Activated CD4-positive, alpha-beta T cell treated with anti-CD3 and anti-CD28 coated beads, Interleukin-2, amount 50 U/mL, for 48 hours (primary cell): ENCODE measurements at places on chromosomes 7 and 10.

DNA sequence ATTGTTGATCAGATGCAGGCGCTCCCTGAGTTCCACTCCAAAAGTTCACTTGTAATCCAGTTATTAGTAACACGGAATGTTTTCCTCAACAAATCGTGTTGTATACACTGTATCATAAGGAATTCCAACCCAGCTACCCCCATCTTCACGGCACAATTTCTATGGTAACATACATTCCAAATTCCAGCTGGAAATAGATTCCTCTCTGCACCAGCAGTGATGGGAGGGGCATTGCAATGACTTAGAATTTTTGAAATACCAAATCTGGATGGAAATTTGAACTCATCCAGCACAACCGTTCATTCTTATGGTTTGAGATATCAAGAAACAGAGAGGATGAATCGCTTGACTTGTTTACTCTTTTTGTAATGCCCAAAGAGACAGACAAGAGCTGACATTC, 38.9 kb upstream of the RHEB start:
- no peak for DNase-seq

DNA sequence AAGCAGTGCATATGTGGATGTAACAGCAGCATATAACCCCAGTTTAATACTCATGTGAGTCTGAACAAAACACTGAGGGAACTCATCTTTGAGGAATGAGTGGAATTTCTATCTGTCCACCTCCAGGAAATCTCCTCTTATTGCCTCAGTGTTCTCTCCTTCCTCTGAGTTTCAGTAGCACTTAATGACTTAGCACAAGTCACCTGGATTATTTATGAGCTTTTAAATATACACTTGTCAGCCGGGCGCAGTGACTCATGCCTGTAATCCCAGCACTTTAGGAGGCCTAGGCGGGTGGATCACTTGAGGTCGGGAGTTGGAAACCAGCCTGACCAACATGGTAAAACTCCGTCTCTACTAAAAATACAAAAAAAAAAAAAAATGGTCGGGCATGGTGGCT, 4.3 kb downstream of the LRRC20 start:
- no peak for DNase-seq

DNA sequence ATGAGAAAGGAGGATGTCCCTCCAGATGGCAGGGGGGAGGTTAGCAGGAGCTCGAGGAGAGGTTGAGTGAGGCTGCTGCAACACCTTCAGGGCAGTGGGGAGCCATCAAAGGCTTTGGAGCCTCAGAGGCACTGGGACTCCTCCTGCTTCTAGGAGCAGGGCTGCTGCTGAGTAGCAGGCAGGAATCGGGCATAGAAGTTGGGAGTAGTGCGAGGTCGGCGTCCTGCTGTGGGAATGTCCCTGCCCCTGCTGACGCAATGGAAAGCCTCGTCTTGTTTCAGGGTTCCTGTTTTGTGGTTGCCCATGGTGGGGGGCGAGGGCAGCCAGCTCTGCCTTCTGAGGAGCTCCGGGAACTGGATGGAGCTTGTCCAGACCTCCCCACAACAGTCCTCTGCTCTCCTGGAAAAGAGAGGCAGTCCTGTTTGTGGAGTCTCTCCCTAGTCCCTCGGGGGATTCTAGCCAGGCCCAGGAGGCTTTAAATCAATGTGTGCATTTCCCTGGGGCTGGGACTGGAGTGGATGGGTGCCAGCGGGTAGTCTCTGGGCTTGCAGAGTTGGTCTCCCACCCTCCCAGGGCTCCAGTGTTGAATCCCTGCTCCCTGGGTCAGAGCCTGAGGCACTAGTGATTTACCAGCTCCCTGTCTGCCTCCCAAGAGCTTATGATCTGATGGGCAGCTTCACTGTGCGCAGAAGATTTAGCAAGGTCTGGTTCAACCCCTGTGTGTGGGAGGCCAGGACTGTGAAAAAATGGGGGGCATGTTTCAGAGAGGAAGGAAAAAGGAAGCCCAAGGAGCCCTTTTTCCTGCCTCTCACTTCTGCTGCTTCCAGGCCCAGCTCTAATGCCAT, 98.7 kb upstream of the PPIF start:
- no peak for DNase-seq

DNA sequence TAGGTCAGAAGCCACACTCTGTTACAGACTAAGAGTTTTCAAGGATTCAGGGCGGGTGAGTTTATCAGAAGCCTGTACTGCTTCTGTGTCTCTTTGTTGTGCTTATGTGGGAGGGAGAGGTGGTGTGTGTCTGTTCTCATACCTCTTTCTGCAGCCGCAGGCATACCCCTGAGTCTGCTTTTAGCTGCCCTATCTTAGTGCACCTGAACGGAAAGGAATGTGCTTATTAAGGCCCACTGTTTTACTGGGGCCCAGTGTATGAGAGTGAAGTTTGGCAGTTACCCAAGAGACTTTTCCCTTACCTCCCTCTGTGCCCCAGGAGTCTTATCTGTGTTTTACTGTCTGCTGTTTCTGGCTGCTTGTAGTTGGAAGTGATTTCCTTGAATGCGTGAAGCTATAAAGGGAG, 104.3 kb downstream of the TYW1 start:
- no peak for DNase-seq

DNA sequence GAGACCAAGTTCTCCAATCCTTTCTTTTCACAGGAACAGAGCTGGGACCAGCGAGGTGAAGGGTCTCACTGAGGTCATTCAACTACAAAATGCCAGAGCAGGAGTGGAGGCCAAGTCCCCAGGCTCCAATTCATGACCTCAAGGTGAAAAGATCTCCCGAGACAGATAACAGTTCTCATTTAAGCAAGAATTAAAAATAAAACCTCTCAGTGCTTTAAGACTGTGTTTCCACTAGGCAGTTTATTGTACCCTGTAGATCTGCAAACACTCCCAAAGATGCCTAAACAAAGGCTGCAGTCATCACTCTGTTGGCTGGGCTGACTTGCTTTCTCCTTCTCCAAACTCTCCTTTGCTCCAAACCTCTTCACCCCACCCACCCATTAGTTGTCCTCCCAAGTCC, 74.8 kb upstream of the CXCL12 start:
- no peak for DNase-seq

- DNase-seq: no peak
These were observed 23.0 kb downstream of the SRRM3 start for GRCh38 chr7:76224695-76225094.

GRCh38 chr10:118672766-118673715, 77.6 kb upstream of the PRLHR start:
- DNase-seq: no peak

GRCh38 chr7:3254718-3255117, 46.3 kb upstream of the SDK1 start:
- DNase-seq: no peak

- no peak for DNase-seq
These were observed 2.0 kb downstream of the SEMA3D start for GRCh38 chr7:85184599-85185423.

- no peak for DNase-seq
These were observed 186.8 kb downstream of the MACC1 start for GRCh38 chr7:20030417-20030816.

DNA sequence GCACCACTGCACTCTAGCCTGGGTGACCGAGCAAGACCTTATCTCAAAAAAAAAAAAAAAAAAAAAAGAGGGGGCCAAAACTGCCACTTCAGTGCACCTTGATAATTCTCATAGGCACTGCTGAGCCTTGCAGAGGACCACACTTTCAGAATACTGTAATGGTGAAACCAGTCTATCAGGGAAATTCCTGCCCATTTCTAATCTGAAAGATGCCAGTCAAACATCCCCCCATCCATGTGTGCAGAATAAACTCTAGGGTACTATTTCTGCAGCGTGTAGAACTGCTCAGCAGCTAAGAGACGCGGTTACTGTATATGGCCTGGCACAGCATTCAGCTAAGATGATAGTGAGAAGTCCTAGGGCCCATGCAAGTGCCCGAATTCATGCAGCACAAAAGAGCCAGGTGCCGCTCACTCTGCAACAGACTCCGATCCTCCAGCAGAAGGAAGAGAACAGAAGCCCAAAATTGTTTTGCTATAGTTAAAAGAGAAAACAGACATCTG, 286.8 kb upstream of the KLF14 start:
- no peak for DNase-seq

- no peak for DNase-seq
These were observed 302.6 kb upstream of the MYO3A start for GRCh38 chr10:25631471-25631870.

GRCh38 chr7:26008428-26008827, 143.6 kb upstream of the NFE2L3 start:
- DNase-seq: no peak

DNA sequence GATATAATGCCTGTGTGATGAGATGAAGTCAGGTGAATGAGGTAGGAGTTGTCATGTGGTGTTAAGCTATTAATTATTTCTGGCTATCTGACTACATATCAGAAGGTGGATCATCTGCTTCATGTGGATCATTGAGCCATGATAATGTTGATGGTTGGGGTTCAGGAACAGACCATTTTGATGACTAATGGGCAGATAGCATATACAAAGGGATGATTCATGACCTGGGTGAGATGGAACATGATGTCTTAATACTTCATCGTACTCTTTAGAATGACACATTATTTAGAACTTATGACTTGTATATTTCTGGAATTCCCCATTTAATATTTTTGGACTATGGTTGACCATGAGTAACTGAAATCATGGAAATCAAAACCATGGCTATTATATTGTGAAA, 155.1 kb downstream of the OR13A1 start:
- no peak for DNase-seq

GRCh38 chr7:34928052-34928451, 109.2 kb downstream of the DPY19L1 start:
- DNase-seq: peak; percentile 65

- no peak for DNase-seq
These were observed 1.7 kb upstream of the ZNF853 start for GRCh38 chr7:6613706-6614105.

DNA sequence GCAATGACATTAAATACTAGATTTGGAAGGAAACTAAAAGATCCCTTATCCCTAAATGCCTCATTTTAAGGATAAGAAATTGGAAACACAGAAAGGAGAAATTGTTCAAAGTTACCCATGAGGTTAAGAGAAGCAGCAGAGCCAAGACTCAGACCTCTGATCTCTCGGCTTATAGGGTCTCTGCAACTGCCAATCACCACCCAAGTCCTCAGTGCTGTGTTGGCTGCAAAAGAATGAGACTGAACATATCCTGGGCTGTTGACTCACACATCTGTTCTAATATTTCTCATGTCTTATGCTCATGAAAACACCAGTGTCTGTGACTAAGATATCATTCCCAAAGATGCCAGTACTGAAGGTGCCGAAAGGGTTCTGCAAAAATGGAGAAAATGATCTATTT, 153.3 kb downstream of the XPNPEP1 start:
- no peak for DNase-seq

DNA sequence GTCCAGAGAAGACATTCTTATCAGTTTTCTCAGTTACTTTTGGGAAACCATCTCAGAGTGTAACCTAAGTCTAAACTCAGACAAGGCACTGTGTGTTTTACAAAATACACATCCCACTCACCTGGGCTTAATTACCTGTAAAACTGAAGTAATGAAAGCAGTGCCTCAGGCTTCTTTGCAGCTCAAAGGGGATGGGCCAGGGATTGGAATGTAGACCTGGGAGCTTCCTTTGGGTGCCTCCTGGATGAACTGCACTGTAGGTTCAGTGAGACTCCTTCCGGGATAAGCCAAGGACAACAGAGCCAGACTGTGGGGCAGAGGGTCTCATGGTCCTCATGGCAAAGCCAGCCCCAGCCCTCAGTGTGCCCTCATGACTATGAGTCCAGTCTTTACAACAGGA, 672.4 kb upstream of the GALNT17 start:
- DNase-seq: no peak

DNA sequence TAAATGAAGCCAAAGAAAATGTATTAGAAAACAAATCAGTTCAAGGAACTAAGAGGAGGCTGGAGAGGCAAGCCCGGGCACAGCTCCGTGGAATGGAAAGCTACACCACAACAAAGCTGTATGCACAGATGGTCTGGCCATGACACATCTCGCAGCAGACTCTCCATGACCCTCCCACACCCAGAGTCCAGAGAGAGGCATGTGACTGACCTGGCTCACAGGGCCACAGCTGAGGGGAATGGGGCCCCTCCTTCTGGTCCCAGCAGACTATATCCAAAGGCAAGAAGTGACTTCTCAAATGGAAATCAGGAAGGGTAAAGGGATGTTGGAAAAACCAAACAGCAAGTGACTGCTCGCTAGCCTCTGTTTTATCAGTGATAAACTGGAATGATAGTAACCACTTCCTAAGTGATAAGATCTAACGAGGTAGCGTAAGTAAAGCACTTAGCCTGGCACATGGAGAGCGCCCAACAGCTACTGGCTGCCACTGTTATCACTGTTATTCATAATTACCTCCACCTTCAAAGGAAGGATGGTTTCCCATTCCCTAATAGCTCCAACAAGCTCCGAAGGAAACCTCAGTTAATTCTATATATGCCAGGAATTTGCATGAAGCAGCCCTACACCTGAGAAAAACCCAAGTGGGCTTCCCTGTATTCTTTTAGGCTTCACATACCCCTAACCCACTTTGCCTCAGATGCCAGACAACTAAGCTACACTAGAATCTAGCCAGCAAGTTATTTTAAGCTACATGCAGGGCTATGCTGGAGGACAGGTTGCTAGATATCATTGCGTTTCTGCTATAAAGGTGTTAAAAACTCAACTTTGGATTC, 8.4 kb downstream of the OSBPL3 start:
- no peak for DNase-seq

DNA sequence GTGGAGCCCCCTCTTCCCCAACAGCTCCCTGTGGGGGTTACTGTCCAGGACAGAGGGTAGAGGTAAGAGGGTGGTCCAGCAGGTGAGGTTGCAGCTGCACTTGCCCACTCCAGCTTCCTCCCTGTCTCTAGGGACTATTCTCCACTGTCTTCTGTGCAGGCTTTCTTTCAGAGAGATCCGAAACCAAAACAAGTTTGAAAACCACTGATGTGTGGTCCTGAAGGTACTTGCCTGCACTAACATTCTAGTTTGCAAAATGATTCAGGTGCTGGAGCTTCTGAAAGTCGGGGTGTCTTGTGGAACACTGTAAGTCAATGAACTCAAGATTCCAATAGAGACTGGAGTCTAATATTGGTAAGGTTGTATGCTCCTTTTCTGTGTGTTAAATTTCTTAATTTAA, 63.1 kb downstream of the BLNK start:
- no peak for DNase-seq

- DNase-seq: no peak
These were observed 172.1 kb downstream of the SLC16A9 start for GRCh38 chr10:59537501-59537900.

- DNase-seq: no peak
These were observed 13.9 kb downstream of the ARHGAP19 start for GRCh38 chr10:97278491-97278989.

DNA sequence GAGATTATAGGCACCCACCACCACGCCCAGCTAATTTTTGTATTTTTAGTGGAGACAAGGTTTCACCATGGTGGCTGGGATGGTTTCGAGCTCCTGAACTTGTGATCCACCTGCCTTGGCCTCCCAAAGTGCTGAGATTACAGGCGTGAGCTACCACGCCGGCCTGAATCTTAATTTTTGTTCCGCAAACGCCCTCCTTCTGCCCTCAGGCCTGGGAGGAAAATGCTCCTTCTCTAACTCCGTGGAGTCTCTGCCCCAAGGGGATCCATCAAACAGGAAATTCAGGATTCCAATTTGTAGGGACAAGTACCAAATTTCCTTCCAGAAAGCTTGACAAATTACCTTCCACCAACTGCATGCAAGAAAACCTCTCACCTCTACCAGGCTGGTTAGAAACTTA, 43.2 kb downstream of the RBAK start:
- DNase-seq: no peak

- DNase-seq: peak; percentile 53
These were observed 855 bp downstream of the ATP6V1F start for GRCh38 chr7:128863433-128863989.

GRCh38 chr7:49771427-49772176, 1.8 kb upstream of the VWC2 start:
- no peak for DNase-seq
